T-cell (primary cell): ENCODE measurements at places on chromosomes 4 and X.

- DNase-seq, result no peak
- H3K4me3 ChIP-seq, result no peak overlapping the region
- no peaks in the 10 kb centered on the region for H3K4me1 ChIP-seq
- no peaks in the 10 kb centered on the region for H3K27me3 ChIP-seq
- no peaks in the 10 kb centered on the region for H3K36me3 ChIP-seq
These were observed 40.5 kb upstream of the ARSJ start for GRCh38 chr4:114019969-114020358.

- H3K36me3 ChIP-seq, result no peaks in the 10 kb centered on the region
- H3K27me3 ChIP-seq, result no peaks in the 10 kb centered on the region
- no peak for DNase-seq
- H3K4me3 ChIP-seq, result no peak overlapping the region
- H3K4me1 ChIP-seq, result peaks cover 24% of the 10 kb centered on the region
- peak overlapping the region; percentile 10 for H3K27ac ChIP-seq
These were observed 84.1 kb downstream of the MSN start for GRCh38 chrX:65751519-65751918.

- H3K4me3 ChIP-seq, result no peak overlapping the region
- no peaks in the 10 kb centered on the region for H3K36me3 ChIP-seq
- no peaks in the 10 kb centered on the region for H3K27me3 ChIP-seq
These were observed 168.4 kb upstream of the EDNRA start for GRCh38 chr4:147312376-147313046.

DNA sequence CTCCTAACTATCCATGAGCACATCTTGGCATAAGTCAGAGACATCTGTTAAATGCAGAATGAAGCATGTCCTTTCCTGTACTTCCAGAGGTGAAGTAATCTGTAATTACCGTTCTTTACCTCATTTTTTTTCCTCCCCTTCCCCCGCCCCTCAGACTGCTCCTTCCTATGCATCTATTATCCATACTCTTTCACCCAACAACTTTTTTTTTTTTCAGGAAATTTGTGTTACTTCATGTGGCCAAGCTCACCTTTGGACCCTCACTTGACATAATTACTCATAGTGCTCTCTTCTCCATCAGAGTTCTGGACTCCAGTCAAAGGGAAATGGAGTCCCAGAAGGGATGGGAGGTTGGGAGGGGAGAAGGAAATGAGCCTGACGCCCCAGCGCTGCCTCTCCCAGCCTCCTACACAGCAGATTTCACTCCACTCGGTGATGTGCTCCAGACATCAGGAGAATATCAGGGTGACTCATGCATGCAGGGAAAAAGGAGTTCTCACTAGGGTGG lies 568.8 kb downstream of the STIM2 start:
- H3K27me3 ChIP-seq, result no peaks in the 10 kb centered on the region
- H3K4me3 ChIP-seq, result no peak overlapping the region
- DNase-seq, result no peak
- H3K4me1 ChIP-seq, result no peaks in the 10 kb centered on the region

DNA sequence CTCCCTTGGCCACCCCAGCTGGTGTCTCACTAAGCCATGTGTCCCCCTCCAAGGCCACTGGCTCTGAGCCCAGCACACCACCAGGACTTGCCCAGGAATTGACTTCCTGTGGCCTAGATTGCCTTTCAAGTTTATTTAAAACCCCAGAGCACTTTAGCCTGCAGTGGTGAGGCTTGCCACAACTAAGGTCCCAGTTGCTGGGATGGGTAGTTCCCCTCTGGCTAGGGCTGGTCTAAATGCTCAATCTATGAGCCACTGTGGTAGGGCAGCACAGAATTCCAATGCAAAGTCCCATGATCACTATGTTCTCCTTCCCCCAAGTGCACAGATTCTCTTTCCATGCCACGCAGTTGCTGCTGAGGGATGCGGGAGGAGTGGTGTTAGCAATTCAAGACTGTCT lies 61.1 kb upstream of the HCCS start:
- no peaks in the 10 kb centered on the region for H3K27me3 ChIP-seq
- no peaks in the 10 kb centered on the region for H3K36me3 ChIP-seq
- H3K4me1 ChIP-seq, result no peaks in the 10 kb centered on the region
- no peak overlapping the region for H3K27ac ChIP-seq

DNA sequence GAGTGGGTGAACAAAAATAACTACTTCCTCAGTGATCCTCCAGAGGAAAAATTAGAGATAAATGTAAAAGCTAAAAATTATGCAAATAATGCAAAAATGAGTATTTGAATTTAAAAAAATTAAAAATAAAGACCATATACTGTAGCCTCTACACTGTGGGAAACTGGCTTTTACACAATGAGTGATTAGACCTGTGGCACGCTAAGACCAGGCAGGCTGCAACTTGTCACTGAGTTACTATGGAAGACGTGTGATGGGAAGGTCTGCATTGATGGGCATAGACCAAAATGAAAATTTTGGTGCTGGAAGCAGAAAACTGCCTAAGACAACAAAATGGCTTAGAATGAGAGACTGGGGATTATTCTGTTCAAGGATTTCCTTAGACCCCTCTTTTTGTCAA lies 30.2 kb downstream of the BTC start:
- no peak overlapping the region for H3K27ac ChIP-seq
- no peaks in the 10 kb centered on the region for H3K27me3 ChIP-seq
- no peaks in the 10 kb centered on the region for H3K36me3 ChIP-seq
